ENCODE measurements at places on chromosomes 7 and 10. TPM values are rescaled to one million over a fixed set of nuclear protein-coding genes. Genes with fewer than 3 reads are reported as not detected.

DNA sequence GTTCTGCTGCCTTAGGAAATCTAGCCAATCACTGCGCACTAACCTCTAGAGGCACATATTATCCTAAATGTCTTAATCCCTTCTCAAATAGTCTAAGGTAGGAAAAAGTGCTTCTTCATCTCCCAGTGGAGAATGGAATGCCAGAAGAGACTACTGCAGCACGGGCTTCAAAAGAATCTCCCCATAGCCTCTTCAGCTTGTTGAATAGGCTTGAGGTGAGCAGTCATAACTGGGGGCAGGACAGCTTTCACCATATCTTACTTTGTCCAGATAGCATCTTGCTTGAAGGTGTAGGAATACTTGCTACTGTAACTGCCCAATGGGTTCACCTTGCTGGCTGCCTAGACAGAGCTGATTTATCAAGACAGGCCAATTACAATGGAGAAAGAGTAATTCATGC lies 88.8 kb downstream of the MBL2 start:
- no peaks in the 10 kb centered on the region for H3K36me3 ChIP-seq
- DNase-seq, result no peak
- no peaks in the 10 kb centered on the region for H3K27me3 ChIP-seq
- no peak overlapping the region for H3K27ac ChIP-seq
- H3K4me3 ChIP-seq, result no peak overlapping the region
- H3K4me1 ChIP-seq, result peaks cover 1% of the 10 kb centered on the region

DNA sequence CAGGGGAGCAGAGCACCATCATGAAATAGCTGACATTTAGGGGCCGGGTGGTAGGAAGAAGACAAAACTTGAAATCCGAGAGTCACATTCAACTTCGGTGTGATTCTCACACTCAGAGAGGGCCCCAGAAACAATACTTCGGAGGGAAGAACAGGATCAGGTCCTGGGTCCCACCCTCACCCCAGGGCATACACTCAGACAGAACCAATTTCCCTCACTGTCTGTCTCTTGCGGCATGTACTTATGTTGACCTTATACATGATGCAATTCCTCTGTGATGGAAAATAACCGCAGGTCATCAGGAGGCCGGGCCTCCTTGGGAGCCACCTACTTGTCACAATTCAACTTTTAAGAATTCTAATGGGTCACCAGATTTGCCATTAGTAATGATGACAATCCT lies 26.3 kb upstream of the HMX3 start:
- no peak overlapping the region for H3K4me3 ChIP-seq
- H3K27ac ChIP-seq, result no peak overlapping the region
- no peak for DNase-seq
- no peaks in the 10 kb centered on the region for H3K4me1 ChIP-seq
- no peaks in the 10 kb centered on the region for H3K36me3 ChIP-seq

PRF1 gene
- 170 TPM for total RNA-seq

DNA sequence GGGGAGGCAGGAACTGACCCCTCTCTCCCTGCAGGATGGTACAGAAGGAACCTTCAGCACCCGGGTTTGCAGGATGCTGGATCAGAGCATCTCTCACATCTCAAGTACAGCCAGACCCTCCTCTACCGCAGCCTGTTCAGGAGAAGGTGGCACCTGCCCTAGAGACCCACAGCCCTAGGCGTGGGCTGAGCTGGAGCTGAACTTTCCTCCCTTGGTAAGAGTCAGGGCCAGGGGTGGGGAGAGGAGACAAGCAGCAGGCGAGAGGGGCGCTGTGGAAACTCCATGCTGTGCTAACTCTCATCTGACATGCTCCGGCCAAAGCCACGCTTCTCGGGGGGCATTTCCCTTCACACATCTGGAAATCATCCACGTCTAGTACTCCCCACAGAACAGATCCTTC lies 154.4 kb downstream of the DIP2C start:
- no peak overlapping the region for H3K4me3 ChIP-seq
- no peak overlapping the region for H3K27ac ChIP-seq
- H3K27me3 ChIP-seq, result peaks cover 30% of the 10 kb centered on the region
- DNase-seq, result peak; percentile 14

DNA sequence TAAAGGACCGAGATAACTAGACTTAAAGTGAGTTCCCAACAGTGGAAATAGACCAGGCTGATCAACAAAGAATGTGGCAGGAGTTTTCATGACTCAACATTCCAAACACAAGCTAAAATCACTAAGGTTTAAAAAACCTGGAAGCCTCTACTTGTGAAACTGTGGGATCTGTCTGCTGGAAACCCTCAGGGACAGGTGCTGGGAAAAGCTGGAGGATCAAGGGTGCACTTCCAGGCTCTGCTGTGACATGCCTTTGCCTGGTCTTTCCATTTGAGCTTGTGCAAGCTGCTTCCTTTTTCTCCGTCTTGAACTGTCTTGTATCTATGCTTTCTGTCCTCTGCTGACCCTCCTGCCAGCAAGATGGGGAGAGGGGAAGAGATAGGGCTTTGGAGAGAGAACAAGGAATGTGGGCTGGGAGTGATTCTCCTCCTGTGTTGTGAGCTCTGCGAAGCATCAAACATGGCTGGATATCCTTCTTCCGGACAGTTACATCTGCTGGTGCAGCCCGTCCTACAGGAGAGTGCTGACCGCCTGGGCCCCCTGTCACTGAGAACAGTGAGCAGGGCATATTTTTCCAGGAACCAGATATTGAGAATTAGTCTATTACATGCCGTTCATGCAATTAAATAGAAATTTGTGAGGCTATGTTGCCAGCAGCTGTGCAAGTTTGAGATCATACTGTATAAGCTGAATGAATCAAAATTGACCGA lies 25.5 kb downstream of the ARHGAP22 start:
- no peaks in the 10 kb centered on the region for H3K4me1 ChIP-seq
- DNase-seq, result no peak
- no peak overlapping the region for H3K4me3 ChIP-seq

DNA sequence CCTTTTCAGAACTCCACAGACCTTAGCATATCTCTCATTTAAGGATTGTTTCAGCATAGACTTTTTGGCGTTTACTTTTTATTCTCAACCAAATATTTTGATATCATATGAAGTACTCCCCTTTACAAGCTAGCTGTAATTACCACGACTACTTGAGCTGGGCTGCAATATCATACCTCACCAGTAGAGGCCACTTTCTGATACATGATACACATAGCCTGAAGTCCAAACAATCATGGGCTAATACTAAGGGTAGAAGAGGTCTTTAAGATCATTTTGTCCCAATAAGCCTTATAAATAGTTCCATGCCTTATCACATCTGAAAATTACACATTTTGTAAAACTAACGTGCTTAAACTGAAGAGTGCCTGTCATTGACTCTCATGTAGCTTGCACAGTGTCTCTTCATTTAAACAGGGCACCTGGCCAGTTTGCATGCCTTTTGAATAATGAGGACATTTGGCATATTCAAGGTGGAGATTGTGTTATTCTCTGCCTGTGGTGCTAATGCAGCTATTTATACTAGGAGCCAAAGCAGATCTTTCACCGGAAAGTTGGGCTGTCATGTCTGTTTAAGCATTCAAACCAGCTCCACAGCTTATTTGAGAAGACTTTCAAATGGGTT lies 403.7 kb upstream of the ZMIZ1 start:
- no peak for DNase-seq
- peaks cover 35% of the 10 kb centered on the region for H3K27me3 ChIP-seq
- H3K27ac ChIP-seq, result no peak overlapping the region
- no peak overlapping the region for H3K4me3 ChIP-seq
